ENCODE measurements at places on chromosomes 2 and 18. TPM values are rescaled to one million over a fixed set of nuclear protein-coding genes. Genes with fewer than 3 reads are reported as not detected.

- DNase-seq, result no peak
Measured at GRCh38 chr2:205609113-205609512, 73.2 kb upstream of the NRP2 start.

GRCh38 chr18:5488844-5489243 is 55.0 kb downstream of the EPB41L3 start:
- DNase-seq, result no peak

DNA sequence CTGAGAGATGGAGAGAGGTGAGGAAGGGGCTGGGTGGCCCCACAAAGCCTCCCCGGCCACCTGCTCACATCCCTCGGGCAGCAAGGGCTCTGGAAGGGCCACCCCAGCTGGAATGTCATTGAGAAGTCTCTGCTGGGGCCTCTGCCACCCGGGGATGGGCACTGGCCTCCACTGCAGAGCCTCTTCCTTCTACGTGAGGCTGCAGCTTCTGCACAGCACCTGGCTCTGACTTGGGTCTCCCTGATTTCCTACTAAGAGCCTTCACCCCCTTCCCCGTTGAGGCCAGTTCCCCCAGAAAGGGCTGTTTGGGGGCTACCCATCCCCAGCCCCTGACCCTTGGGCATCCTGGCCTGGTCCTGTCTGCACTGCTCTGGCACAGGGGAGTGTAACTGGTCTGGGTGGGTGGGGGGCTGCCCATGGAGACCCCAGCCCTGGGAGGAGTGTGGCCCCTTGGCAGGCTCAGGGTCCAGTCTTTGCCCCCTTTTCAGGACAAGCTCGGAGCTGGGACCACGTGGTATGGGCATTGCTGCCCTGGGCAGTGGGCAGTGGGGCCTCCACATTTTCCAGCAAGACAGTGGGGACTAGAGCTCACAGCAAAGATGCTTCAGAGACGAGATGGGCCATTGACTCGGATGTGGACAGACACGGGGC is 5.6 kb downstream of the PDCD1 start:
- no peak for DNase-seq

CHST9 gene
- total RNA-seq, result not detected

DNA sequence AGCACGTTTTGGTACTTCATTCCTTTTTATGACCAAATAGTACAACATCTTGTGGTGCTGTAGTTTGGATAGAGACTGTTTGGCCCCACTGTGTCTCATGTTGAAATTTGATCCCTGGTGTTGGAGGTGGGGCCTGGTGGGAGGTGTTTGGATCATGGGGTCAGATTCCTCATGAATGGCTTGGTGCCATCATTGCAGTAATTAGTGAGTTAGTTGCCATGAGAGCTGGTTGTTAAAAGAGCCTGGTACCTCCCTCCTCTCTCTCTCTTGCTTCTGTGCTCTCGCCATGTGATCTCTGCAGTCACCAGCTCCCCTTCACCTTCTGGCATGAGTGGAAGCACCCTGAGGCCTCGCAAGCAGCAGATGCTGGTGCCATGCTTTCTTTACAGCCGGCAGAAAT is 50.9 kb downstream of the NCAPH start:
- no peak for DNase-seq

- DNase-seq, result no peak
Measured at GRCh38 chr2:217609952-217610351, 392.8 kb downstream of the TNS1 start.

DNA sequence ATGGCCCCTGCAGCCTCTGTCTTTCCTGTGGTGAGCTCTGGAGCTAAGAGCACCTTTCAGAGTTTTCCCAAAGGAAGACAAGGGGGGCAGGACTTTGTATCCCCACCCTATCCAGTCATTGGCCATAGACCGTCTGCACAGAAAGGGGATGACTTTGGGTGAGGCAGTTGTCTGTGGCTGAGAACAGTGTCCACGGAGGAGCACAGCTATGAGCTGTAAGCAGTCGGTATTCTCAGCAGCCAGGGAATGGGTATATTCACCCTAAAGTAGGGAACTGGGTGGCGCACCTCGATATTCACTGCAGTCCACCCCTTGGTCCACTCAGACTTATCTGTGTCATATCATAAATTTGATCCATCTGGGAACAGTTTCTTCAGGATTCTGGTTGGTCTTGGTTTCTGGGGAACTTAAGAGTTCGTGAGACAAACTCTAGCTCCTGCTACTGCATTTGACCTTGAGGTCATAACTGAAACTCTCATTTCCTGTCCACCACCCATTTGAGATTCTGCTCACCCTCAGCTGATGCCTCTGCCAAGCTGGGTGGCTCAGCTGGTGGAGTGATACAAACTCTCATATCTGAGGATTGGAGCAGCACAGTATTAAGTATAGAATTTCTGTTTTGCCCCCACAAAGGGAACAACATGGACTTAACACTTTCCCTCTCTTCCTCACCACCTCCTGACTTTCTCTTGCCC is 45.2 kb upstream of the SCG2 start:
- peak; percentile 43 for DNase-seq

DNA sequence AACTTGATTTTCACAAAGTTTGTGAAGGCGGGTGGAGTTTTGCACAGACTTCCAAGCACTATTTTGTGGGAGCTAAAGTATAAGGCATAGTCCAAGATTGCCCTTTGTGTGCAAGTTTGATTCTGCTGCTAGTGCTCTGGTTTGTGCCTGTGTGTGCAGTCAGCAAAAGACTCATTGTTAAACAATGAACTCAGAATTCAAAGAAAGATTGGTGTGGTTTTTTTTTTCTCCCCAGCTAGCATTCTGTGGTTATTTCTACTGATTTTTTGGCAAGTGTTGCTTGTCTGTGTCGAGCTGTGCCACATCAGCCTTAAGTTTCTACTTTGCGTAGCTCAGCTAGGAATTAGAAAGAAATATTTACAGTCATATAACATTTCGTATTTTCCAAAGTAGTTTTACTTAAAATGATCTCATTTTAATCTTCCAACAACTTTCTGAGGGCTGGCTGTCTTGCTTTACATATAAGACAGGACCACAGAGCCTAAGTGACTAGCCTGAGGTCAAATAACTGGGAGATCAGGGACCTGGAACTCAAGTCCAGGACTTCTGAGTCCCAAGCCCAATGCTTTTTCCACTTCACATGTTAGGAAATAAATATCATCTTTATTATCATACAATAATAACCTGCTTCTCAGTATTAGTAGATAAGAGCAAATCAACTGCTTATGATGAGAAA is 69.8 kb downstream of the BABAM2 start:
- DNase-seq, result peak; percentile 96

ALLC gene
- total RNA-seq, result not detected

ATP6V1B1 gene
- total RNA-seq, result not detected

DNA sequence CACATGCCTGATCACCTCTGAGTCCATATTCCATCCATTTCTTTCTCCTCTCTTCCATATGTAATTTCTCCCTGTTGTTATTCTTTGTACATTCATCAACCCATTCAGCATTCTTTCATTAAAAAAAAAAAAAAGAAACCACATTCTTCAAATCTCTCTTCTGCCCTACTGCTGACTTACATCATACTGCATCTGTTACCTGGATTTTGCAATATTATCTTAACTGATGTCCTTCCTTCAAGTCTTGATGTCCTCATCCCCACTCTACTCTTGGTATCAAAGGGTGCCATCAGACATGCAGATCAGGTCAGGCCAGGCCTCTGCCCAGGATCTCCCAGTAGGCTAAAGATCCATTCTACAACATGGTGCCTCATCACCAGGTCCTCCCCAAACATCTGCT is 90.6 kb downstream of the SGPP2 start:
- no peak for DNase-seq

KLHL30 gene
- not detected for total RNA-seq

DNA sequence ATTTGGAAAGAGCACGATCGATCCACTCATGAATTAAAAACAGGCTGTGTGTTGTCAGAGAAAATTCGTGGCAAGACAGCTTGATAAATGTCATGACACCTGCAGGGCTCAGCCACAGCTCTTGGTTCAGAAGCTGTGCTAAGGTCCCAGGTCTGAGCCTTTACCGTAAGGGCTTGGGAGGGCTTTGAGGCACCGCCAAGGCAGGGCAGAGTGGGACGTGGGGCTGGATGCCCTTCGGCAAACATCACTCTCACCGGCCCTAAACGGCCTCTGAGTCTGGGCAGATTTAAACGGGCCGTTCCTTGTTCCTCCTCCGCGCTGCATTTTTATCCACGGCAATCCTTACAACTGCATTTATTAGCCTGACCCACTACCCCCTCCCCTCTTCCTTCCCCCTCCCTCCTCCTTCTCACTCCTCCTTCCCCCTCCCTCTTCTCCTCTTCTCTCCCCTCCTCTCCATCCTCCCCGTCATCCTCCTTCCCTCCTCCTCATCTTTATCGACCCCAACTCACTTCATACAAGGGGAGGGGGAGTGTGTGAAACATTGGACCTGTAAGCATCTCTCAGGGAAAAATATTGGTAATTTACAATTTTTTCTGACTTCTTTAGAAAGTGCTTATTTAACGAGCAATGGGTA is 33.9 kb downstream of the MBP start:
- DNase-seq, result no peak

GRCh38 chr2:190696792-190697398 is 48.0 kb downstream of the NAB1 start:
- no peak for DNase-seq

DNA sequence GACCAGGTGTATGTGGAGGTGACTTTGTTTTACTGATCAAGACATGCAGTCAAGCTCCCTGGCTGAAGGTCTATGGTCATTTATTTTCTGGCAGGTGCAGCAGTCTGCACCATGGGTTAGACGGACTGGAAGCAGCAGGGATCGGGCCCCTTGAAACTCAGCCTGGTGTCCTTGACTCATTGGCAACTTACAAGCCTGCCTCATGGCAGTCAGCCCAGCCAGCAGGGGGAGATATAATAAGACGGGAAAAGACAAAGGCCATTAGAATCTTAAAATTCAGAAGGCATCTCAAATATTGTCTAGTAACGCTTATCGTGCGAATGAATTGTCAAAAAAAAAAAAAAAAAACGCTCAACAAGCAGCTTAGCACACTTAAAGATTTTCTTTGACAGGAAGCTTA is 308.2 kb downstream of the EN1 start:
- DNase-seq, result peak; percentile 22

DNA sequence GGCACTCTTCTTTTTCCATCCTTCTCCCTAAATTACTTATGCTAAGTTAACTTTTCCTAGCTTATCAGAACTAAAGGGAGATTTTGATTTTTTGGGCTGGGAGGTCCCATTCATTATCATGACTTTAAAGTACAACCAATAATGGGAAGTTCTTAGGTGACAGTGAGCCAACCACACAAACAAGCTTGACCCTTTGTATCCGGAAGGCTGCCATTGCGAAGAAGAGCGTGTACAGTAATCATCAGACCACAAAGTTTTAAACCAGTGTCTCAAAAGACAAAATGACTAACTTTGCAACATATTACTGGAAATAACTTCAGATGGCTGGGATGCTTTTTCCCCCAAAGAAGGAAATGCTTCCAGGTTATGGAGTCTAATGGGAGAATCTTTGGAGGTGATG is 298.1 kb downstream of the TGIF1 start:
- DNase-seq, result no peak

- peak; percentile 61 for DNase-seq
Measured at GRCh38 chr2:169526451-169526850, 16.9 kb downstream of the KLHL41 start.

CYP27A1 gene
- total RNA-seq, result not detected

DNA sequence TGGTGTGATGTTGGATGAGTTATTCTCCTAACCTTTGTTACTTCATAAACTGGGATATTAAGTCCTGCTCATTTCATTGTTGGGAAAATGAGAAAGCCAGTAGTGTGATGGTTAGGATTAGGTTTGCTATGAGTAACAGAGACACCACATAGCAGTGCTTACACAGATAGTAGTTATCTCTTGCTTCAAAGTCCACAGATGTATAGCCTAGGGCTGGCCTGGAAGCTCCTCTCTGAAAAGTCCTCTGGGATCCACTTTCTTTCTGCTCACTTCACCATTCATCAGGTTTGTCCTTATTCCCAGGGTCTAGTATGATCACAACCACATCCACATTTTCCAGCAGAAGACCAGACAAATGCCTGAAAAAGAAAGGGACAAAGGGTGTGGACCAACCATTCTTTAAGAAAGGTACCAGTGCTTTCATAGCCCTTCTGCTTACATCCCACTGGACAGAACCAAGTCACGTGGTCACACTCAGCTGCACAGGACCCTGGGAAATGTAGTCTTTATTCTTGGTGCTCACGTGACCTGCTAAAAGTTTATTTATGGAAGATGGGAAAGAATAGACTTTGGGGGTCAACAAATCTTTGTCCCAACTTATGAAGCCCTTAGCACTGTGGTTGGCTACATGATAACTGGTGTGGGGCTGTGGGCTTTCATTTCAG is 108.9 kb downstream of the INSIG2 start:
- DNase-seq, result peak; percentile 22

GRCh38 chr2:178016612-178017011 is 56.0 kb downstream of the PDE11A start:
- DNase-seq, result no peak

HTR2B gene
- total RNA-seq, result not detected

MAP3K19 gene
- total RNA-seq, result not detected

GRCh38 chr2:86243950-86244733 is 44.9 kb downstream of the MRPL35 start:
- no peak for DNase-seq

SALL3 gene
- total RNA-seq, result not detected

TMEM17 gene
- 3.9 TPM for total RNA-seq

KCNG2 gene
- total RNA-seq, result not detected

ALPI gene
- not detected for total RNA-seq

- DNase-seq, result no peak
Measured at GRCh38 chr2:164606557-164606956, 14.7 kb downstream of the GRB14 start.

DNA sequence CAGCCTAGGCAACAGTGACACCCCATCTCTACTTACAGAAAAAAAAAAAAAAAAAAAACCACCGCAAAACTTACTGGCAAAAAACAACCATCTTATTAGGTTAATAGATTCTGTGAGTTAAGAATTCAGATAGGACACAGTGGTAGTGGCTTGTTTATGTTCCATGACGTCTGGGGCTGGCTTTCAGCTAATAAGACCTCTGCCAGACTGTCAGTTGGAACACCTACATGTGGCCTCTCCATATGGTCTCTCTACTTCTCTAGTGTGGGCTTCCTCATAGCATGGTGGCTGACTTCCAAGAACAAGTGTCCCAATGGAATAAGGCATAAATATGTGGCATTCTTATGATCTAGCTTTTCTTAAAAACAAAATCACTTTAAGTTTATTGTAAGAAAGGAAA is 94.0 kb upstream of the OTX1 start:
- DNase-seq, result no peak

DNA sequence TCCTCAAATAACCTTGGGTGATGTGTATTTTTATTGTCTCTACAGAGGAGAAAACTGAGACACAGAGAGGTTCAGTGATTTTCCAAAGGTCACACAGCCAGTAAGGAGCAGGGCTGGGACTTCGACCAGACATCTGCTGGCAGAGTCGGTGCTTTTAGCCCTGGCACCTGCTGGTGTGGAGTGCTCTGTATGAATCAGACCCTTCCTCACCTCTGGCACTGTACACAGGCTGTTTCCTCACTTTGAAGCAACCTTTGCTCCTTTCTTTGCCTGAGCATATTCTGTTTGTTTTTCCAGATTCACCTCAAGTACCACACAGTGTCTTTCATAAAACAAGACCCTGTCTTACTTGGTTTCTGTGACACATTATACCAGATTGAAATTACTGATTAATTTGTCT is 107.9 kb downstream of the DPP10 start:
- no peak for DNase-seq
